ENCODE measurements at places on chromosomes 7 and 10.

DNA sequence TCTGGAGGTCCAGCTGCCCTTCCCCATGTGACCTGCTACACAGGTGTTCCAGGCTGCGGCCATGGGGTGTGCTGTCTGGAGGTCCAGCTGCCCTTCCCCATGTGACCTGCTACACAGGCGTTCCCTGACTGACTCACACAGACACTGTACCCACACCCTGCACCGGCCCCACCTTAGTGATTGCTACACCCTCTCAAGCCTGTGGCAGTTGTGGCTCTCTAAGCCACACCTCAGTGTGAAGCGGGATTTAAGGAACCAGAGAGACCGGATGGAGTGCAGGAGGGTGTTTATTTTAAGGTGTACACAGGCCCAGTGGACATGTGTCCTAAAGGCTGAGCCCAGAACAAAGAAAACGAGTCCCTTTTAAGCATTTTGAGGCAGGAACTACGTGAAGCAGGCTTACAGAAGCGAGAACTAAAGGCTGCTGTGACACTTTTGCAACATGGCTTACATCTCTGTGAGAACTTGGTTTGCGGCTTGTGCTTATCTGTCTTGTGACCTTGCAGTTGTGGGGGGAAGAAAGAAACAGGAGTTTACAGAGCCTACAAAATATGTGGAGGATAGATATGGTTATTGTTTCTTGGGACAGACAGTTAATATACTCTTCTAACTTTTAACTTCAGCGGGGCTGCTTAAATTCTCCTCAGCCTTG, 326.4 kb downstream of the PAXIP1 start:
- no peak for DNase-seq

- DNase-seq, result no peak
Measured at GRCh38 chr7:118013252-118014010, 140.2 kb upstream of the CTTNBP2 start.

DNA sequence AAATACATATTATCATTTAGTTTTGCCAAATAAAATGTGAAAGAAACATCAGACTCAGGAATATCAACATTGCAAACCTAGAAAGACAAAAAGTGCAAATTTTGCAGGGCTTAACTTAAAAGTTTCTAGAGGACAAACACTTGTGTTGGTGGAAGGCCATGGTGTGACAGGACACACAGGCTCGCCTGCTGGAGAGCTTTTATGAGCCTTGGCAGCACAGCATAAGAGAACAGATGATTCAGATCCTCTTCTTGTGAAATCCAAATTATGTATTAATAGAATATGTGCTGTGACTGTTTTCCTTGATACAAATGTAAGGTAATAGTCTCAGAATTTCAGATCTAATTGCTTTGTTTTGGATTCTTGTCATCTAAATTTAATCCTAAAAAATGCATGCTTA, 72.9 kb upstream of the ABCB5 start:
- DNase-seq, result no peak

DNA sequence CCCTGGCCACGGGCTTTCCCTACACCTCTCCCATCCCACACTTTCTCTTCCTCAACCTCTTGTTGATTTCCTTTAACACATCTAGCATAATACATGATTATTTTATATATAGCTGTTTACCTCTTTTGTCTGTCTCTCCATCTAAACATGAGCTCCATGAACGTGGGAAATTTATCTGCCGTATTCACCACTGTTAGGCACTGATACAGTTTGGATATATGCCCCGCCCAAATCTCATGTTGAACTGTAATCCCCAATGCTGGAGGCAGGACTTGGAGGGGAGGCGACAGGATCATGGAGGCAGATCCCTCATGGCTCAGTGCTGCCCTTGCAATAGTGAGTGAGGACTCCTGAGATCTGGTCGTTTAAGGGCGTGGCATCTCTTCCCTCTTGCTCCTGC, 5.7 kb downstream of the CYTH3 start:
- no peak for DNase-seq

- DNase-seq, result no peak
Measured at GRCh38 chr10:52106899-52107298, 207.2 kb upstream of the DKK1 start.

DNA sequence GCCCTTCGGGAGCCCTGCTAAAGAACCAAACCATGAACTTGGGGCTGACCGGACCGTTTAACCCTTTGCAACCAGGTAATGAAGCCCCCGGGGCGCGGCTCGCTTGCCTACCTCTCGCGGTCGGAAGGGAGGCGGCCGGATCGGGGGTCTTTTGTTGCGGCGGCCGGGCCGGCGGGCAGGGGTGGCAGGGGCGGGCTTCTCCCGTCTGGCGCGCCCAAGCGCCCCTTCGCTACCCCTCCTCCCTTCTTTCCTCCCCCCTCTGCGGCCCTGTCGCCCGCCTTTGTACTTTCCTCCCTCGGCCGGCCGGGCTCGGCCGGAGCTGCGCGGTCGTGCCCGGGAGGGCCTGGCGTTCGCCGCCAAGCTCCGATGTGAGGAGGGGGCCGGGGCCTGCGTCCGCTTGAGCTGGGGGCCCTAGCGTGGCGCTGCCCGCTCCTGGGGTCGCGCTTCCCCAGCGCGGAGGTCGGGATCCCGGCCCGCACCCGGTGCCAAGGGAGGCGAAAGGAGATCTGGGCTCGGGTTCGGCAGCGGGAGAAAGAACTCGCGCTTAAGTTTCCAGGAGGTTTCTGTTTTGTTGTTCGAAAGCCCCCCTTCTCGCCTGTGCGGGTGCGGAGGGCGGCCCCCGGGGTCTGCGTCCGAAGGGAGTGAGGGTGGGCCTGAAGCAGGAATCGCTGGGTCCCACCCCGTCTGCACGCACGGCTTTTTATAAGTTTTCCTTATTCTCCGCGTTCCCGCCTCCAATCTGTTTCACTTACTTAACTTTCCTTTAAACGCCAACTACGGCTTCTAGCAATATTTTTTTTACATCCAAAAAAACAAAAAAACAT, 436.8 kb upstream of the GALNT17 start:
- no peak for DNase-seq

GRCh38 chr7:104005197-104005596, 15.7 kb upstream of the RELN start:
- DNase-seq, result no peak

DNA sequence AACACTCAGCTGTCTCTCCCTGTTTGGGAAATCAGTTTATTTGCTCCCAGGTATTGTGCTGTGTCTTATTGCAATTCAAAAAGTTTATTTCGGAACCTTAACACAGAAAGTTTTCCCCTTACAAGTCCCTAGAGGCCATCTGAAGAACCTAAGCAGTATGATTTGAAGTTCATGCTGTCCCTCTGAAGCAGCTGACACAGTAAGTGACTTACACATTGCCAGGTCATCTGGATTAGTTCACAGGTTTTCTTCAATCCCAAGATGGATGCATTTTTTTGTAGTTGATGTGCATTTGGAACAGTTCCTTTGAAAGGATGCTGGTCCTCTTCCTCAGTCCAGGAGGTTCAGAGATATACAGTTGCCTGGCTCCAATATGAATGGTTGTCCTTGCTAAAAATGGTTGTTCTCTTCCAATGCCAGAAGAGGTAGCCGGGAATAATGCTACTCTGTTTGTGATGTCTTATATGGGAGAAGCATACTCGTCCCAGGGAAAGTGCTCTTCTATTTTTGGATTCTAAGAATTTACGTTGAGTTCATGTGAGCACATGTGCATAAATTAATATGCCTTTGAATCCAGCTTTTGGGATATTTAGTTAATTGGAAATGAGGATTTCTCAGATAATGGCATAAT, 183.5 kb upstream of the PHYHIPL start:
- DNase-seq, result no peak

- DNase-seq, result no peak
Measured at GRCh38 chr10:27312854-27313253, 72.3 kb upstream of the ACBD5 start.

- DNase-seq, result no peak
Measured at GRCh38 chr10:26314265-26315013, 97.9 kb downstream of the GAD2 start.

DNA sequence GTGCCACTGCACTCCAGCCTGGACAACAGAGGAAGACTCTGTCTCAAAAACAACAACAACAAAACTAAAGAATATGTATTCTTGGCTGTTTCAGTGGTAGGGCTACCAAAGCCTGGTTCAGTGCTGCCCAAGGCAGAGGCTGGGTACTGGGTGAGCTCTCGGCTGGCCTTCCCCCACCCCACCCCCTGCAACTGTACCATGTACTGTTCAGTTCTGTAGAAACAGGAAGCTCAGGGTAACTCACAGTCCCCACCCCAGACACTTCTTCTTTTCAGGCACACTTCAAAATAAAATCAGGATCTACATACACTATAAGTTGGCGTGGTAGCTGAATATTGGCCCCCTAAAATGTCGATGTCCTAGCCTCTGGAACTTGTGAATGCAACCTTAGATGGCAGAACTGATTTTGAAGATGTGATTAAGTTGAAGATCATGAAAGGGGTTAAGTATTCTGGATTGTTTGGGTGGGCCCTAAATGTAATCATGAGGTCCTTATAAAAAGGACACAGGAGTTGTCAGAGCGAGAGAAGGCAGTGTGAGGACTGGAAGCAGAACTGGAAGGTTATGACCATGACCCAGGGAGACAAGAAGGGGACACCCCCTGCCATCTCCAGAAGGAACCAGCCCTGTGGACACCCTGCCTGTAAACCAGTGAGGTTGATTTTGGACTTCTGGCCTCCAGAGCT, 31.2 kb downstream of the TBXAS1 start:
- DNase-seq, result no peak
